OCI-LY7 (cell line): ENCODE measurements at places on chromosomes 1 and 21. TPM values are rescaled to one million over a fixed set of nuclear protein-coding genes. Genes with fewer than 3 reads are reported as not detected.
A peak's percentile ranks its signal among the peaks of the same experiment; 100 is the strongest.

DNA sequence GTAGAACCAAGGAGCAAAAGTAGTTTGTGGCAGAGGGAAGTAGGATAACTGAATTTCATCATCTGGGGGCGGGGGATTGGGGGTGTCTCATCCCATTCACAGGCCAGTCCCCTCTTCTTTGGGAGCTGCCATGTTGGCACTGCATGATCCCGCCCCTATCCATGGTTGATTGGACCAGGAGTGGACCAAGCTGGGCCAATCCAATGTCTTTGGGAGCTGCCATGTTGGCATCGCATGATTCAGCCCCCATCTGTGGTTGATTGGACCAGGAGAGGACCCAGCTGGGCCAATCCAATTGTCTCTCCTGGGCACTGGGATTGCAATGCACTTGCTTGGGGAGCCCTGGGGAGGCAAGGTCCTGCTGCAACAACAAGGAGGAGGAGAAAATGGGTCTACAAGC, 12.3 kb upstream of the ALPL start:
- DNase-seq, result no peak

The PRAMEF20 gene
- total RNA-seq, result not detected in 2 replicates

GRCh38 chr21:35333831-35334618, 284.9 kb upstream of the RUNX1 start:
- no peak for DNase-seq

DNA sequence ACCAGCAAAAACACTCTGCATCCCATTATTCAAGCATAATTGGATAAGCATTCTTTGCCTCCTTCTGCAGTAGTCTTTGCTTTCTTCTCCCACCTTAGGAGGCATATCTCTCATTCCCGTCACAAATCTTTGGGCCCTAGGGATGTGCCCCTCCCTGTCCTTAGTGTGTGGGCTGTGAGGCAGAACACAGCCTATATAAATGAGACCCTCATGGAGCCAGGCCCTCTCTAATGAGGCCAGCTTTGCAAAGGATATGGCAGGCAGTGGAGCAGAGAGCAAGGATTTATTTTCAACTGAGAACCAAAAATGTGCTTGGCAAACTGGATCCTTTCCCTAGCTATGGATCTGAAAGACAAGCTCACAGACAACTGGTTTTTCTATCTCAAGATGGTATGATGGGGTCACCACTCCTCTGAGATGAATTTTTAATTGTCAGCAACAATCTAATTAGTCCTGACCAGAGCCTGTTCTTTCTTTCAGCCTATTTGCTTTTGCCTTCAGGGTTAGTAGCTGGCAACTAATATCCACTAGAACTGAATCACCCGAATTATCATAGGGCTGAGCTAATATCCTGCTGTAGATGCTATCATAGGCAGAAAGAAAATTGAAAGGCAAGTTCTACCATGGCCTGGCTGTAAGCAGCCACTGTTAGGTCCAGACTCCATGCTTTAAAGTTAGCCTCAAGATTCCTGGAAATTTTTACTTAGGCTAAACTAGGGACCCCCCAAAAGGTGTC, 134.2 kb downstream of the SYT2 start:
- no peak for DNase-seq

DNA sequence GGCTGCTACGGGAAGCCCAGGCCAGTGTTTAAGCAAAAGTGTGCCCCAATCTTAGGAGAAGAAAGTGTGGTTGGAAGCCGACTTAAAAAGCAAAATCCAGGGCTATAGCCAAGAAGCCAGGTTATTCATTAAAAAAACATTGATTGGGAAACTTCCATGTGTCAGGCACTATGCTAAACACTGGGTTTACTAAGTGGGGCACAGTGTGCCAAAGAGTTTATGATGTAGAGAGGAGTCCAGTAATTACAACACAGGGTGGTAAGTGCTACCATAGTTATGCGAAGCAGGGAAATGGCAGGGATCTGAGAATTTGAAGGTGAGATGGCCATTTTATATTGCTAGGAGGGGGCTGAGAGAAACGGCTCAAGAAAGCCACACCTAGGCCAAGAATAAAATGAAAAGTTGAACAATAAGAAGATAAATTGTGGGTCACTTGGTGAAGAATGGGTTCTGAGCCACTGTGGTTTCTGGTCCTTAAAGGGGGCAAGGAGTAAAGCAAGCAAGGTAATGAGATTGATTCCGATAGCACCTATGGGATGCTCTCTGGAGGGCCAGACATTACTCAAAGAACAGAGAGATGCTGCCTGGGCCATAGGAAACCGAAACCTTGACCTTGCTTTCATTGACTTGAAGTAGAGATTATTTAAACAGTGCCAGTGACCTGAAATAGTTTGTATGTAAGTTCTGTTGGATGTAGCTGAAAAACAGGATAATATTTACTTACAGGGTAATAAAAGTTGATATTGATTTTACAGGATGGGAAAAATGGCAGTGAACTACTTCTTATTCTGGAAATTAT, 177.8 kb downstream of the GIPC2 start:
- no peak for DNase-seq

GRCh38 chr1:45585110-45585426, 1.2 kb downstream of the NASP start:
- DNase-seq, result no peak

The PLEKHN1 gene
- not detected in 2 replicates for total RNA-seq

The MPZL1 gene
- total RNA-seq, result 54.8 and 61.9 TPM in 2 replicates

GRCh38 chr1:1342061-1342562, 7.1 kb downstream of the DVL1 start:
- no peak for DNase-seq

The HMGCS2 gene
- total RNA-seq, result not detected in 2 replicates

DNA sequence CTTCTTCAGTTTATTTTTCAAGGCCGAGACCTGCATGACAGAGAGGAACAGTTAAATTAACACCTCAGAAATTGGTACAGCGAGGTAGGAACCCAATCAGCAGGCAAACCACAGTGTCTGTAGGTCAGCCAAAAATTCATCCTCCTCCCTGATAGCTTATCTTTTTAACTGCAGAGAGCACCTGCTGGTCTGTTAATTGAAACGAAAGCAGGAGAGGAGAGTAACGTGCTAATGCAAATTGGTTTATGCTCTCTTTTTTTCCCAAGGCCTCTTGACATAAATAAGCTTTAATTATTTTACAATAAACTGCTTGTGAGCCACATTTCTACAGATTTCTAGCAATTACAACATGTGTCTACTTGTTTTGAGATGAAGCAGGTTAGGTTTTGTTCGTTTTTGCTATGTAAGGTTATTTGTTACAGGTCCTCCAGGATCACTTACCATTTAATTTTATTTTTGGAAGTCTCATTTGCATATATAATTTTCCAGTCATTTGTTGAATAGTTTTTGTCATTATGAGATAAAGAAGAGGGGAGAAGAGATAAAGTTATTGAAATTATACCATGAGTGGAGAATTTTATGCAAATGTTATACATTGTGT, 179.9 kb downstream of the DENND1B start:
- DNase-seq, result no peak

GRCh38 chr1:160987359-160988050, 32.9 kb upstream of the ITLN2 start:
- DNase-seq, result no peak

DNA sequence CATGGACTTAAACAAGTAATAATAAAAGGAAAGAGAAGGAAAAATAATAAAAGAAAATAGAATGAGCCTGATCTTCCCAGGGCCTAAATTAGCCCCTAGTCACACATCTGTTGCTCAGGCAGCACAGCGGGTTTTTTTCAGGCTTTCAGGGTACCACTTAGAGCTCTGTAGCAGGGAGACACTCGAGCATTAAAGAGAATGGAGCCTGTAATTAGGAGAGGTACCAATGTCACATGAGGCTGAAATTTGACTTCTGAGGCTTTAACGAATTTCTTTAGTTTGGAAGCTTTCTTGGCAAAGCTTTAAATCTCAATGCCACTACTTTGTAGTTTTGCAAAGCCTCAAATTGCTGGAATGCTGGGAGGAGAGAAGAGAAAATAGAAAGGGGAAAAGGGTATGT, 116.3 kb downstream of the AK5 start:
- no peak for DNase-seq

- peak; percentile 92 for DNase-seq
Measured at GRCh38 chr1:179510038-179510437, 65.7 kb downstream of the NPHS2 start.

DNA sequence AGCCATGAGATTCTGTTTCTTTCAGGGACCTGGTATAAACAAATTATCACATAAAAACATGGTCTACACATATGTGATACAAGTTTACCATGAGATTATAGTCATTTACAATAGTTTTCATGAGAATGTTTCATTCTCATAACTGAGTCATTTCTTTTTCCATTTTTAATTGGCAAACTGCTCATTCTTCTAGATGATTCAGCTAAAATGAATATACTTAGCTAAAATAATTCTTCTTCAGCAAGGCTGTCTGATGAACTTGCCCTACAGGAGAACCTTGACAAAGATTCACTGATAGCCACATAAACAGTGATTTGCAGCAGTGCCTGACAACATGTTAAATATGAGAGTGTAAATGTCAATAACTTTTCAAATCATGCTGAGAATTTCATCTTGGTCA, 253.2 kb downstream of the FMN2 start:
- DNase-seq, result no peak

The GBP2 gene
- total RNA-seq, result not detected in 2 replicates

DNA sequence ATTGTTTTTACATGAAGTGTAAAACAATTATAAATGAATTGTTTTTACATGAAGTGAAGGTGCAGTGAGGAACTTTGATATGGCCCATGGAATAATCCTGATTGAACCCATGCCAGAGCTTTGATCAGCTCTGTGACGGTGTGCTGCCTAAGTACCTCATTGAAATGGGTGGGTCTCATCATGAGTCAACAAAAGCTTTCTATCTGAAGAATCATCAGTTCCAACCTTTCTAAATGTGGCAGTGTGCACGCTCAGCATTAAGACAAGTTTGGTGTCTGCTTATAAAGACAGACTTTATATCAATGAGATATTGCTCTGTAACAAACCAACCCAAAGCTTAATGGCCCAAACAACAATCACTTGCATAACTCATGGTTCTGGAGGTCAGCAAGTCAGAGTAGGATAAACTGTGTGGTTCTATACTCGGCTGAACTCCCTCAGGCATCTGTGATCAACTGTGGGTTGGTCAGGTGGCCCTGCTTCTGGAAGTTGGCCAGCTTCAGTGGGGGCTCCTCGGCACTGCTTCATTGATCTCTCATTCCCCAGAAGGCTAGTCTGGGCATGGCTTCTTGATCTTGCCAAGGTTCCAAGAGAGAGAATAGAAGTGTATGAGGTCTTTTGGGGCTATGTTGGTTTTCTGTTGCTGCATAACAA, 258.0 kb downstream of the LTN1 start:
- DNase-seq, result no peak

- no peak for DNase-seq
Measured at GRCh38 chr1:158204458-158204827, 23.7 kb downstream of the CD1D start.

The DCDC2B gene
- 0.26 and 0.29 TPM in 2 replicates for total RNA-seq

DNA sequence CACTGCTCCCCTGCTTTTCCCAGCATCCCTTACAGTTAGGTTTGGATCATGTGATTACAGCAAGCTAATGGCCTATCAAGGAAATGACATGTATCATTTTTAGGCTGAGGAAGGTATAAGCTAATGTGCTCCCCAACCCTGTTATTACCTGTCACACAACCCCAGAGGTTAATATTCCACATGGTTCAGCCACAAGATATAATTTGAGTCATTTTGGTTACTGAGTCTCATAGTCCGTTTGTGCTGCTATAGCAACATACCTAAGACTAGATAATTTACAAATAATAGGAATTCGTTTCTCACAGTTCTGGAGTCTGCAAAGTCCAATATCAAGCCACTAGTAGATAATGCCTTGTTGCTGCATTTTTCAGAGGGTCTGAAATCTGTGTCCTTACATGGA, 29.1 kb upstream of the SLC16A1 start:
- no peak for DNase-seq

GRCh38 chr1:59061876-59062275, 235.0 kb upstream of the FGGY start:
- DNase-seq, result peak; percentile 2

The SPRR2G gene
- total RNA-seq, result not detected in 2 replicates

- DNase-seq, result no peak
Measured at GRCh38 chr1:21317035-21317689, 26.9 kb upstream of the ECE1 start.

DNA sequence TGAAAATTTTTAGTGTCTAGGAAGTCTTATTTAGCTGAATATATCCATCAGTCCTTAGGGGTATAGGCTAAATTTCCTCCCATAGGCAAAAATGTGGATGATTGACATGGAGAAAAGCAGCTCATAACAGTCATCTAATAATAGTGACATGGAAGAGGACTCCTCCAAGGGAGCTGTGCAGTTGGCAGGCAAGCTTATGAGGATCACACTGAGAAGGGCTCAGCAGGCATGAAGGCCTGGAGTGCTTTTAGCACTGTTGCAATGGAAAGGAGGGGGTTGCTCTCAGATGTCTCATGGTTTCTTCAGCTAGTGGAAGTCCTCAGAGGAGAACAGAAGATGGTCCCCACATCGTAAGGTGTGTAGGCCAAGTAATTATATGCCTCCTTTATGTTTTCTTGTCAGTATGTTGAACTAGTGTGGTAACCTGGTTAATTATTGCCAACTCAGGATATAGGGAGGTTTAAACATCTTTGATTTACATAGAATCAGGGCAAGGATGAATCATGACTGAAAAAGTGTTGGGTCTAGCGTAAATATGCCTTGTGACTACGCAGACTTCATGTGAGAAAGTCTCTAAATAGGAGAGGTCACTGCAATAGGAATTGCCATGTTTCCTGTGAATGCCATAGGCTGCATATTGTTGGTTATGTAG, 18.9 kb downstream of the VN1R5 start:
- DNase-seq, result no peak

DNA sequence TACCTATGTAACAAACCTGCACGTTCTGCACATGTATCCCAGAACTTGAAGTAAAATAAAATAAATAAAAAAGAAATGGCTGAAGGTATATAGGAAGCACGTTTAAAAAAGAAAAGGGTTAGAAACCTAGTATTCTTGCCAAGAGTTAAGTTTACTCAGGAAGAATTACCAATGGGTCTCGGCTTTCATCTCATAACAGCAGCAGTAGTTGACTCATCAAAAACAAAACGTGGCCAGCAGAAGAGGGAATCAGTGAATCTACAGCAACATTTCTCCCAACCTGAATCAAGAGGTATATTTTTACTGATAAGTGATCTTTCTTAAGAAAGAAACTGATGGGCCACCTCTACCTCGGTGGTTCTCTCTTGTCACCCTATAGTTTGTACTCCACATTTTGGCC, 340.3 kb downstream of the BRINP2 start:
- DNase-seq, result no peak

The AKNAD1 gene
- not detected in 2 replicates for total RNA-seq

The F5 gene
- not detected in 2 replicates for total RNA-seq

GRCh38 chr1:60679524-60680375, 402.6 kb upstream of the NFIA start:
- no peak for DNase-seq

GRCh38 chr1:36080236-36080635, 3.7 kb upstream of the TEKT2 start:
- DNase-seq, result no peak

DNA sequence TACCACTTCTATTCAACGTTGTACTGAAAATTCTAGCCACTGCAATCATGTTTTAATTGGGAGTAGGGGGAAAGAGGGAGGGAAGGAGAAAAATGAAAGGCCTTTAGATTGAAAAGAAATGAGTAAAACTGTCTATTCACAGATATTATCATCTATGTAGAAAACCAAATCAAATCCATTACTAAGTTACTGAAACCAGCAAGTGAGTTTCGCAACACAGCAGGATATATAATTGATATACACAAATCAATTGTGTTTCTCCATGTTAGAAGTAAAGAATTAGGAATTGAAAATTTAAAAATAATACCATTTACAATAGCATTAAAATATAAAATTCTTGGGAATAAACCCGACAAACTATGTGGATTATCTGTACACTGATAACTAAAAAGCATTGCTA, 19.2 kb downstream of the SFT2D2 start:
- DNase-seq, result no peak
